IMR-90 (cell line): ENCODE measurements at places on chromosomes 1 and 21. TPM values are rescaled to one million over a fixed set of nuclear protein-coding genes. Genes with fewer than 3 reads are reported as not detected.

The ZNF648 gene
- total RNA-seq: not detected in 2 replicates

GRCh38 chr1:8086055-8086454 lies 59.9 kb upstream of the ERRFI1 start:
- DNase-seq: no peak

GRCh38 chr1:223140611-223141405 lies 2.2 kb downstream of the TLR5 start:
- peak; percentile 3 for DNase-seq

The PADI4 gene
- not detected in 2 replicates for total RNA-seq

DNA sequence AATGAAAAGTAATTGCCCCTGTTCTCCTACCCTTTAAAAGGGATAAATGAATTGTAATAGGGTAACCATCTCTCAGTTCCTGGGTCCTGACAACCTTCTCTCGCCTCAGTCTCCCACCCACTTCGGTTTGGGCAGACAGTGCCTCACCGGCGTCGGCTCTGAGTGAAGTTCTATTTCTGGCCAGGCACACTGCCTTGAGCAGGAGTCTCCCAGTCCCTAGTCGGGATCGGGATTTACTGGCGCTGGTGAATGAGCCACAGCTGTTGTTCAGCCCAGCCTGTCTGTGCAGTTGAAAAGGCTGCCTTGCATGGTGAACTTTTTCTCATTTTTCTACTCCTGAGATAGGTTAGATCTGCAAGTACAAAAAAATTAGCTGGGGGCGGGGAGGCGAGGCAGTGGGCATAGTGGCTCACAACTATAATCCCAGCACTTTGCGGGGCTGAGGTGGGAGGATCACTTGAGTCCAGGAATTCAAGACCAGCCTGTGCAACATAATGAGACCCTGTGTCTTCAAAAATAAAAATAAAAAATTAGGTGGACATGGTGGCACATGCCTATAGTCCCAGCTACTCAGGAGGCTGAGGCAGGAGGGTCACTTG lies 7.4 kb downstream of the PLEKHM2 start:
- peak; percentile 61 for DNase-seq
